NCI-H69 (cell line): ENCODE measurements at places on chromosomes 6 and 20.

DNA sequence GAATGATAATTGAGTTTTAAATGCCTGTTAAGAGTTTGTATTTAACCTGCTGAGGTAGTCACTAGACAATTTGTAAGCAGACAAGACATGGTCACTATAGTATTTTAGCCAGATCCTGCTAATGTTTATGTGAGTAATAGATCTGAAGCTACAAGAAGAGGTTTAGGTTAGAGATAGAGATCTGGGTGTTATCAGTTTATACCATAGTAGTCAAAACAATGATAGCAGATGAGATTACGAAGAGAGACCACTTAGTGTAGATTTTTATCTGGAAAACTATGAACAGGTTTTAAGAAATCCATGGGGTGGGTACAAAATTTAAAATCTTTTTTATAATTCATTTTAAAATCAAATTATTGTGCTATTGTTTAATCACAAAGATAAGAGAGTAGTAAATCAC lies 47.5 kb downstream of the PHIP start:
- no peak for DNase-seq

DNA sequence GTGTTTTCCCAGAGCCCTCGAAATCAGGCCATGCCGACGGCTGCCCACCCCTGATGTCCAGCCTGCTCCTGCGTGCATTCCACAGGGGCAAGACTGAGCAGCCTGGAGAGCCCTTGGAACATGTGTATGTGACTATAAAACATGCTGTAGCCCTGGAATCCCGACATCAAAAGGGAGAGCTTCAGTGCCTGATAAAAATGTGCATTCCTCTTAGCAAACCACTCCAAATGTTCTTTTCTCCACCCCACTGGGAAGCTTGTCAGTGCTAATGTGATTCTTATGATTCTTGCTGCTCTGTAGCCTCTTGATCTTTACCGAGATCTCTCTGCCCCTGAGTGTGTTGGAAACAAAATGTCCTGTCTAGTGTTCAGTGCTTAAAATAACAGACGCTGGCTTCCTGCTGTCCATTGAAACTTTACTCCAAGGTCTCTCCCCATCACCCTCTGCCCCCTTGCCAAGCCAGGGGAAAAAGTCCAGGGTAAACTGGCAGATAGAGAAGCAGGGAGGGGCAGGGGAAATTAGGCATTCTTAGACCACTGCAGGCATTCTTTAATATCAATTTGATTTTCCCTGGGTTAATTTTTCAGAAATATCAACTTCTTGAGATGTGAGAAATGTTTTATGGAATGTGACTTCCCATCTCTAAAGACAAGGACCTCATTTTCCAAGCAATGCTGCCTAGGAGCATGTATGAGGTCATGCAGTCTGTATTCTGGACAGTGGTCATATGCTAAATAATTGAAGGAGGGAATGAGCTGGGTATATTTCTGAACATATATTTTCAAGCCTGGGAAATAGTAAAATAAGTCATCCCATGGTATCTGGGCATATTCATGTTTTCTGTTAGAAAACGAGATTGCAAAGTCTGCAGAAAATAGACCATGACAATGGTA lies 73.8 kb upstream of the ISM1 start:
- no peak for DNase-seq

GRCh38 chr20:14332866-14333265 lies 4.5 kb downstream of the FLRT3 start:
- peak; percentile 48 for DNase-seq

DNA sequence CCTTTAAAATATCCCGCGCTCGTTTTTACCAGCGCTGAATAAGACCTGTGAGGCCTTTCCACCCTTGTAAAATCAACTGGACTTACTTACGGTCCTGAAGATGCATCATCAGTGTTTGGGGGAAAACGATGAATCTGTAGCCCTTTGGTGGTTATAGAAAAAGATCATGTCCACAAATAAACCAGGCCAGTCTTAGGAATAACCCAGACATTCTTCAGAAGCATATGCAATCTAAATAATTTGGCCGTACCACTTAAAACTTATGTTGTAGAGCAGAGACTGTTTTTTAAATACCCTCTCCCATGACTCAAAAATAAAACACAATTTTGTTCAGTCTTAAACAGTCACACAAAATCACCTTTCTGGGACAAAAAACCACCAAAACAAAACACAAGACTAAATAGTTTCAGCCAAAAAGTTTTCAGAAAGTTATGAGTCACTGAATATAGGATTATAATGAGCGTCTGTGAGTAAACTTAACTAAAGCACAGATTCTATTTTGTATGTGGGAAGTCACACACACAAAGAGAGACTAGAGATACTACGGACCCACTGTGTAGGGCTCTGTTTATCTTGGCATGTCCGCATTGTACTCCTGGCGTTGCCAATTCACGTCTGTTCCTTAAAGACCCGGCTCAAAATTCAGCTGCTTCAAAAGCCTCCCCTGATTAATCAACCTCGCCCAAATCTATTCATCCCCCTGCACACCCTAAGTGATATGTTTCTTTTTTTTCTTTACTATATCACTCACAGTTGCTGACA lies 26.5 kb upstream of the SMOC2 start:
- no peak for DNase-seq

DNA sequence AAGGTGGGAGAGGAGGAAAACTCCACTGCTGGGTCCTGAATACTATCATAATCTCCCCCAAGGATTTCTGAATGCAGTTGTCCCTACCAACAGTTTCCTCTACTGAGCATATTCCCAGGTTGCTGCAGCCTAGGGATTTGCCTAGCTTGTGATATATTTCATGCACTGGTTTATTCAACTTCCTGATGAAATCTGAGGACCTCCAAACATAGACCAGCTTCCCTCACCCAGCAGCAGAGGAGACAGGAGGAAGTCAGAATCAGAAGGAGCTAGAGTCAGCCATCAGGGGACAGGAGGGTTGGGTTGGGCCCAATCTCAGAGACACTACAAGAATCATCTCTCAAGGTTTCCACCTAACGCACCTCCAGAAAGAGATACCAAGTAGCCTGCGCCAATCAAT lies 138.4 kb upstream of the TOP1 start:
- DNase-seq = no peak

DNA sequence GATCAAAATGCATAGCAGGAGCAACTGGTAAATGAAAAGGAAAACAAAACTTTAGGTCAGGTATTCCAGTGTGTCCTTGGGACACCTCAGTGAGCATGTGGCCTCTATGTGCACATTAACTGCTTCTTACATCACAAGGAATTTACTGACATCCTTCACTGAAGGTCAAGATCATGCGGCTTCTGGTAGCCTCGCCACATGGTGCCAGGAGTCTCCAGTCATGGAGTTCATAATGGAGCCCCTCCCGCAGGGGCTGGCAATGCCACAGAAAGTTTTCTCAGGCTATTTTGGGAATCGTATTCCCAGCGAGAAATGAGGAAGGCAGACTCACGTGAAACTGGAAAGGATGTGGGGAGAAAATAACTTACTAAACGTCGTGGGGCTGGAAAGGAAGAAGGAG lies 19.7 kb upstream of the SLC22A3 start:
- DNase-seq = no peak

DNA sequence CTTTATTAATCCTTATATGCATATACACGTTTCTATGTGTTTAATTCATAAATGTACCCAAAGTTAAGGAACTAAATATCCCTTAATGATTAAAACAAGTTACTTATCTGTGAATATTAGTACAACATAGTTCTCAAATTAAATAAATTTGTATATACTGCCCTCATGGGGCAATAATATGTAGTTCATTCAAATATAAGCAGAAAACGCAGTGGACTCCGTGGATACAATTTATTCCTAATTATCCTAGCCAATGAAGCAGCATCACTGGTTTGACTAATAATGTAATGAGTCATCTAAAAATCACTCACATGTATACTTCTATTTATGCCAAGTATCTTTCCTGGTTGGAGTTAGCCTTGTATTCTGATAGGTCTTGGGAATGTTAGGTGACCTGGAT lies 111.6 kb downstream of the TBC1D32 start:
- no peak for DNase-seq

- DNase-seq = no peak
These were observed 3.8 kb upstream of the SOX18 start for GRCh38 chr20:64052987-64053840.

GRCh38 chr6:11414176-11414963 lies 123.2 kb upstream of the TMEM170B start:
- no peak for DNase-seq

DNA sequence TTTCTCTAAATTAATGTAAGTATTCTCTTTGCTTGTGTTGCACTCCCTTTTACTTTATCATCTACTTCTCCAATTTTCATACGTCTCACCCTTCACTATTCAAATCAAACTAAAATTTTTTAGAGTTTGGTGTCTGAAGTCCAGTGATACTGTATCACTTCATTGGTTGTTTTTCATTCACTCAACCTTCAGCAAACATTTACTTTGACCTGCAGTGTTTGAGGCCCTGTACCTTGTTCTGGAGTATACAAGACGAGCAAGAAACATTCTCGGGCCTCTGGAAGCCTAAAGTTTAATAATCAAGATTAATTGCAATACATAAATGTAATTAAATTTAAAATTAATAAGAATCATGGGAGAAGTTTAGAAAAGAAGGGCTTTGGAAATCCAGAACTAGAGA lies 64.6 kb downstream of the SCAF8 start:
- DNase-seq = no peak

GRCh38 chr6:75429061-75429703 lies 64.4 kb downstream of the FILIP1 start:
- no peak for DNase-seq

DNA sequence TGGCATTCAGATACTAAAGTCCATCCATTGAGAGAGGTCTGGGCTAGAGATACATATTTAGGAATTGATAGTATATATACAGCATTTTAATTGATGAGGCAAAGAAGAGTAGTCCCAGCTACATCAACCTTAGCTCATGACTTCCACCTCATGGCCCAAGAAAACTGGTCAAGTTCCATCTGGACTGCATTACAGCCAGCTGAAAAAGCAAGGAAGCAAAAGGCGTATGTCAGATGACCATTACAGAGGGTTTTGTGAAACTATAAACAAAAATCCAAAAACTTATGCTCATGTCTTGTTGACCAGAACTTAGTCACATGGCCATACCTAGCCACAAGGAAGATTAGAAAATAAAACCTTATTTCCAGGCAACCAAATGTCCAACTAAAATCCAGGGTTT lies 46.8 kb upstream of the RNF146 start:
- DNase-seq = no peak

DNA sequence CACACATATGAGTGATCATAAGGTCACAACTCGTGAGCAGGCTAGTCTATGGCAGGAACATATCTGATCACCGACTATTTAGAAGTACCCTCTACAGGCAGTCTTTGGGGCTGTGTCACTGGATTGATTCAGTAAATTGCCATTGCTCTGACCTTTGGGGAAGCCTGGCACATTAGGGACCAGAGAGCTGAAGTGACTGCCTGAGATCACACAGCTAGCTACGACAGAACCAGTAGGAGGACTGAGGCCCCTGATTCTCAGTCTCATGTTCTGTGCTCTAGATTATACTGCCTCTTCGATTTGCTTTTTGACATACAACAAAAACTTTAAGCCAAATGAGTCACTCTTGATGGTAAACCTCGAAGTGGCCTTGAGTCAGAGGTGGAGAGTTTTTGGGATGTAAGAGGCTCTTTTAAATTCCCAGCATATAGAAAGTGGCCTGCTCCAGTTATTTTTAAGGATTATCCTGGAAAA lies 247.5 kb upstream of the SUPT3H start:
- no peak for DNase-seq

- DNase-seq = no peak
These were observed 714.1 kb downstream of the DHX35 start for GRCh38 chr20:39676241-39676640.

DNA sequence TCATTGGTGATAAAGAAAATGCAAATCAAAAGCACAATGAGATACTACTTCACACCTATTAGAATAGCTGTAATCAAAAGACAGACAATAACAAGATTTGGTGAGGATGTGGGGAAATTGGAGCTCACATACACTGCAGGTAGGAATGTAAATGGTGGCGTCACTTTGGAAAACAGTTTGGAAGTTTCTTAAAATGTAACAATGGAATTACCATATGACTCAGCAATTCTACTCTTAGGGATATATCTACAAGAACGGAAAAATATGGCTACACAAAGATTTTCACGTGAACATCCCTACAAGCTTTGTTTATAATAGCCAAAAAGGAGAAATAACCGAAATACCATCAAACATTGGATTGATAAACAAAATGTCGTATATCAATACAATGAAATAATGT lies 270.4 kb downstream of the DOK5 start:
- no peak for DNase-seq
